ENCODE measurements at places on chromosomes 12 and 14.

GRCh38 chr14:74622257-74622656 lies 10.2 kb upstream of the LTBP2 start:
- DNase-seq, result no peak

- DNase-seq, result no peak
Measured at GRCh38 chr12:78473136-78473535, 391.4 kb upstream of the SYT1 start.

DNA sequence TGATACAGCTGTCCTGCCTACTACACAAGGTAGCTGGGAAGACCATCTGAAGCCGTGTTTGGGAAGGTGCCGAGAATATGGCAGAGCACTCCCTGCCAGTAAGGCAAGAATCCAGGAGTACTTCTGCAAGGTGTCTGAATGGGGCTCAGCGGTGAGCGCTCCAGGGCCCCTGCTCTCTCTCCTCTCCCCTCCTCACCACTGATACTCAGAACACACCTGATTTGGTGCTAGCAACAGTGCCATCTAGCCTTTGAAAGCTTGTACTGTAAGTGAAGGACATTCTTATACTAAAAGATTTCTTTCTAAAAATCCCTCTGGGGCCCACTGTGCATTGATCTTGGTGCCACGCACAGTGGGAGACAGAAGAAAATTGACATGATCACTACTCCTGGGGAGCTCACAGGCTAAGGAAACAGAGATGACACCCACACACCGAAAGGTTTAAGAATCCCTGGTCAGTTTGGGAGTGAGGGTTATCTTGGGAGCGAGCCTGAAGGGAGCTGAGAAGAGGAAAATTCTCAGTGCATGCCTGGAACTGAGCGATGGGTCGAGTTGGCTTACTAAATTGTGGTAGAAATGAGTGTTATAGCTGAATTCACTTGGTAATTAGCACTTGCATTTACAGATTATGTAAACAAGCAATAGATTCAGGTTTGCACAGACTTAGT lies 216.9 kb downstream of the NTF3 start:
- no peak for DNase-seq

DNA sequence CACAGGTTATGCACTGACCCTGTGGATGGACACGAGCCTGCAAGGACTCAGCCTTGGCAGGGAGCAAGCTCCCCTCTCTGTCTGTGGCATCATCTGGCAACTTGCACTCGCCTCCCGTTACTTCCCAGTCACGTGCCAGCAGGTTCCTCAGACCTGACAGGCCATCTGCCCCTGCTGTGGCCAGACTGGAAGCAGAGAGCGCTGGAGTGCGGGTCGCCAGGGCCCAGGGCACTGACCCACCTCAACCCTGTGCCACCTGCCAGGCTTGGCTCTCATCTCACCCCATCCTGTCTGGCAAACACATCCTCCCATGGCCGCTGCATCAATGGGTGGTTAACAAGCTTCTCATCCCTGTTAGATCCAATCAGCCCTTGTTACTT lies 28.4 kb downstream of the SLC6A12 start:
- DNase-seq, result no peak

GRCh38 chr14:53545217-53545616 lies 392.1 kb upstream of the DDHD1 start:
- no peak for DNase-seq

GRCh38 chr12:11545484-11546330 lies 103.8 kb upstream of the ETV6 start:
- DNase-seq, result peak; percentile 18

- DNase-seq, result no peak
Measured at GRCh38 chr12:67916266-67916970, 72.8 kb upstream of the IFNG-AS1 start.

- no peak for DNase-seq
Measured at GRCh38 chr12:114000861-114001260, 34.7 kb upstream of the RBM19 start.

- DNase-seq, result no peak
Measured at GRCh38 chr12:67786086-67786485, 137.5 kb downstream of the DYRK2 start.

- DNase-seq, result peak; percentile 77
Measured at GRCh38 chr12:18165422-18165871, 75.5 kb upstream of the RERGL start.
